ENCODE measurements at places on chromosomes 11 and 22.

GRCh38 chr11:34850334-34850733, 65.8 kb downstream of the APIP start:
- DNase-seq: no peak

DNA sequence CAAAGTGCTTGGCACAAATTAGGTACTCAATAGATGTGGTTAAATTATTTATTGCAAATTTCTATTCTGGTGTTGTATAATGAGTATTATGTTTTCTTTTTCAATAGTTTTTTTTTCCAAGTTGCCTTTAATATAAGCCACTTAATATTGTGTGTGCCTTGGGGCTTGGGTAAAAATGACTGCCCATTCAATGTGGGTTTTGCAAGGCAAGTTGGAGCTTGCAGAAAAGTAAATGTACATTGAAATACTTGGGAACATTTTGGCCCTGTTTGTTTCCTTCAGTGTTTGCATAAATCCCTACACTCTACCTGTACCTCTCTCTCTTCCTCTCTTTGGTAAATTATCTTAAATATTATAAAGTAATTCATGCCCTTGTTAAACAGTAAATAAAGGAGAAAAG, 2.1 kb upstream of the CCDC81 start:
- no peak for DNase-seq

DNA sequence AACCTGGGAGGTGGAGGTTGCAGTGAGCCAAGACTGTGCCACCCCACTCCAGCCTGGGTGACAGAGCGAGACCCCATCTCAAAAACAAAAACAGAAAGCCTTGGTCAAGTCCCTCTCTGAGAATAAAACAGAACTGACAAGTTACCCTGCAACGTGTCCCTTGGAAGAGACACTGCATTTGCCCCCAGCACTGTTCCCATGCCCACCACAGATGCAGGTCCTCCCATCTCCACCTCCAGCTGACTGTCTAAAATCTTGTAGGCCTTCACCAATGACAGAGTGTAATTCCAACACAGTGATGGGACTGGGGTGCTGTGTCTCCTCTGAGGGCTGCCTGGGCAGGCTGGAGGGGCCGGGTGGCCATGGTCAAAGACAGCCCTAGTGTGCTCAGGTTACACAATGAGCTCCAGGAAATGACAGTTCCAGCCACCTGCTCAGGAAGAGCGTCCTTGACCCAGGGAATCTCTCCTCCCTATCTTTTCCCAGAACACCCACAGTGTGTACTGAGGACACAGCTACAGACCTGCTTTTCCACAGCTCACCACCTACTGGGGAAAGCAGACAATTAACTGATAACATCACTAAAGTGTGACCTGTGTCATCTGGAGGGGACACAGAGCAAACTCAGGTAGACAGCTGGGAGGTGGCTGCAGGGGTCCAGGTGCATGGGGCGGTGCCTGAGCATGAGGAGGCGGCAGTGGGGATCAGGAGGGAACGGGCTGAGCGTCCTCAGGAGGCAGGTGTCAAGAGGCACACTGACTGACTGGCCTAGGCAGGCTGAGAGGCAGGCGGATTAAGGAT, 56.4 kb downstream of the ARFGAP3 start:
- DNase-seq: no peak

DNA sequence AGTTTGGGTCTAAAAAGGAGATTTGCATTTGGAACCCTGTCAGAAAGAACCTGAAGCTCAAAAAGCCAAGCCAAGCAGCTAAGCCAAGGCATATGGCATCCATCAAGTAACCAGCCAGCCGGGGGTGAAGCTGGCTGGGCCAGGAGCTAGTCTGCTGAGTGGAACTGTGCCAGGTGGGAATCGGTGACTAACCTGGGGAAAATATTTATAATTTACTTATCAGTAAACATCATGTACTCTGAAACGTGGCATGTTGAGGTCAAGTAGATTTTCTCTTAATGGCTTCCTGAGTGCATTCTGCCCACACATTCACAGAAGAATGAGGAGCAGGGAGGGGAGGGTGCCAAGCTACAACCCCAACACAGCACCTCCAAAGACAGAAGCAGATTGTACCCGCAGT, 70.5 kb upstream of the SESN3 start:
- no peak for DNase-seq

- no peak for DNase-seq
Observed at GRCh38 chr11:109818290-109818689, 274.9 kb upstream of the ZC3H12C start.
